ENCODE measurements at places on chromosomes 12 and 14. TPM values are rescaled to one million over a fixed set of nuclear protein-coding genes. Genes with fewer than 3 reads are reported as not detected.

DNA sequence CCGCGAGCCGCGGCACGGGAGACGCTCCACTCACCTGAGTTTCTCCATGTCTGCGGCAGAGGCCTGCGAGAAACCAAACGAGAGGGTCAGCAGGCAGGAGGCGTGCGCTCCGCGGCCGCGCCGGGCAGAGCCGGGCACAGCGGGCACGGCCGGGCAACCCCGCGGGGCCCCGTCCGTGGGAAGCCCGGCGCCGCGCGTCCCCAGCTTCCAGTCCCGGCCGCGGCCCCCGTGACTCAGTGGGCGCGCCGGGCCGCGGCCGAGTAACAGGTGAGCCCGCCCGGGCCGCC is 19.4 kb downstream of the BEGAIN start:
- DNase-seq: no peak

DNA sequence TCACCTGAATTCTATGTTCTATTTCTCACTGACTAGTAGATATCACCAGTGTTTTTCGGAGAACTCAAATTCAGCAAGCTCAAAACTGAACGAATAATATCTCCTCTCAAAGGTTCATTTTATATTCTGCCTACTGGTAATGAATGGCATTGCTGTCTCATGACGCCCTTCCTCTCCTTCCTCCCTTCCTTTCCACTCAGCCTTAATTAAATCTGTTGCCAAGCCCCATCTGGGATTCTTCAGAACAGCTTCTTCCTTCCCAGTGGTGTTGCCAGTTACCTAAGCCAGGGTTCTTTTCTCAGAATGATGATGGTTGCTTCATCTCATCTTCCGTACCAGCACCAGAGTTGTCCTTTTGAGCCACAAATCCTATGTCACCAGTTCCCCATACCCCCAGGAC is 143.2 kb downstream of the SYNE2 start:
- DNase-seq: no peak

- peak; percentile 14 for DNase-seq
These were observed 31.0 kb upstream of the NPFF start for GRCh38 chr12:53538209-53538689.

GRCh38 chr14:42729681-42730080 is 1123.0 kb downstream of the LRFN5 start:
- DNase-seq: no peak

PROX2 gene
- 2.3 TPM for polyA plus RNA-seq

- DNase-seq: no peak
These were observed 187.6 kb downstream of the ETNK1 start for GRCh38 chr12:22812531-22812930.

TCL1A gene
- 0.68 TPM for polyA plus RNA-seq

CLEC12A gene
- polyA plus RNA-seq: 0.93 TPM

DNA sequence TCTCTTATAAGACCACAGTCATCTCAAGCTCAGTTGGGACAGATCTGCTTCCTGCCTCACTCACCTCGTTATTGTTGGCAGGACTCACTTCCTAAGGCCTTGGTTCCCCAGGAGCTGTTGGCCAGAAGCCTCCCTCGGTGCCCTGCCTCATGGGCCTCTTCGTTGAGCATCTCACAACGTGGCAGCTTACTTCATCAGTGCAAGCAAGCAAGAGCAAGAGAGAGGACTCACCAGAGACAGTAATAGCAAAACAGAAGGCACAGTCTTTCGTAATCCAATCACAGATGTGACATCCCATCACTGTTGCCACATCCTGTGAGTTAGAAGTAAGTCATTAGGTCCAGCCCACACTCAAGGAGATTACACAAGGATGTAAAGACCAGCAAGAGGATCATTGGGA is 5.1 kb upstream of the NUMB start:
- no peak for DNase-seq

SLC25A47 gene
- polyA plus RNA-seq: 0.12 TPM

MUCL1 gene
- not detected for polyA plus RNA-seq

DNA sequence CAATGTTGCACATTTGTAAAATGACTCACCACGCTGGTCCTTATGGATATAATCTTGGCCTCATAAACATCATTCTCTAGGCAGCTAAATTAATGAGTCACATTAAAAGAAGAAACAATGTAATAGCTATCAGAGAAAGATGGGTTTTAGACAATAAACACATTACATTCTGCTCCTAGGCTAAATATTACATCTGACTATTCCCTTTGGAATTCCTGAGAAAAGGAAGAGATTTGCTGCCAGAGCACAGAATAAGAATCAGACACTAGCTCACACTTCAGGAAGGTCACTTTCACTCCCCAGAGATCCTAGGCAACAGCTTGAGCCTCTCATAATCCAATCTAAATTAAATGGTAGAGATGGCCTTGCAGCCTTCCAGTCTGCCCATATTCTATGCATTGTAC is 218.2 kb downstream of the PTPRO start:
- DNase-seq: no peak

- DNase-seq: no peak
These were observed 47.4 kb downstream of the STX2 start for GRCh38 chr12:130791629-130792028.

HCAR1 gene
- polyA plus RNA-seq: 0.23 TPM

PTPRO gene
- 1.5 TPM for polyA plus RNA-seq

DNA sequence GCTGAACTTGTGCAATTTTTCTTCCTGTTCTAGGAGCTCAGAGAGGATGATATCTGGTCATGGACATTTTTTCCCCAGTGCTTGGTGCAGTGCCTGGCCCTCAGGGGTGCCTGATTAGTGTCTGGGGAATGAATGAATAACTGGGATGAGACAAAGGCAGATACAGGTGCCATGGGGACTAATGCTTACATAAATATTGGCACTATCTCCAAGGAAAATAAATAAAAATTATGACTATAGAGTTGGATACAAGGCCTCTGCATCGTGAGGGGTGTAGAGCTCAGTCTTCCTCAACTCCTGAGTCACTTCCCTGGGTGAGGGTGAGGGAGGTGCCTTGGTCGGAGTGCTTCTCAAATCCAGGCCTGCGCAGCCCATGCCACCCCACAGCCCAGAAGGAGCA is 188.6 kb downstream of the KCNA5 start:
- no peak for DNase-seq

EPYC gene
- polyA plus RNA-seq: not detected

DNA sequence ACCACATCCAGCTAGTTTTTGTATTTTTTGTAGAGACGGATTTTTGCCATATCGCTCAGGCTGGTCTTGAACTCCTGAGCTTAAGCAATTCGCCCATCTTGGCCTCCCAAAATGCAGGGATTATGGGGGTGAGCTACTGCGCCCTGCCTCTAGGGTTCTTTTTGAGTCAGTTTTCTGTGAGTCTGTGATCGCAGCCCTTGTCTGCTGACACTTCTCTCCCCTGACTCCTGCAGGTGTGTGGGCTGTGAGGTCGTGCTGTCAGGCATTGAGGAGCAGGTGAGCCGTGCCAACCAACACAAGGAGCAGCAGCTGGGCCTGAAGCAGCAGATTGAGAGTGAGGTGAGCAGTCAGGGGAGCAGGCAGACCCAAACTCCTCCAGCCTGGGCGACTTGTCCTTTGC is 6.3 kb downstream of the COPS7A start:
- DNase-seq: no peak

DNA sequence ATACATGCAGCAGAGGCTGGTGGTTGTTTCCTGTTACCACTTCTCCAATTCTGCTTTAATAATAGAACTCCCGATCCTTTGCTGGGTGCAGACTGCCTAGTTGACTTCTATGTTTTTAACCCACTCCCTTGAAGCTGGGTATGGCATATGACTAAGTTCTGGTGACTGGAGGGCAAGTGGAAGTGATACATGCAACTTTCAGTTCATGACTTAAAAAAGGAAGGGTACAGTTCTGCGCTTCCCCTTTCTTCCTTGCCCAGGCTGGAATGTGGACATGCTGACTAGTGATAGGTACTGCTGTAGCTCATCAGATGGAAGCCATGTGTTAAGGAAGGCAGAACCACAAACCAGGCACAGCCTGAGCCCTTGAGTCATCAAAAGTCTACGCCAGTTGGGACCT is 2.4 kb upstream of the A2M start:
- DNase-seq: no peak

DNA sequence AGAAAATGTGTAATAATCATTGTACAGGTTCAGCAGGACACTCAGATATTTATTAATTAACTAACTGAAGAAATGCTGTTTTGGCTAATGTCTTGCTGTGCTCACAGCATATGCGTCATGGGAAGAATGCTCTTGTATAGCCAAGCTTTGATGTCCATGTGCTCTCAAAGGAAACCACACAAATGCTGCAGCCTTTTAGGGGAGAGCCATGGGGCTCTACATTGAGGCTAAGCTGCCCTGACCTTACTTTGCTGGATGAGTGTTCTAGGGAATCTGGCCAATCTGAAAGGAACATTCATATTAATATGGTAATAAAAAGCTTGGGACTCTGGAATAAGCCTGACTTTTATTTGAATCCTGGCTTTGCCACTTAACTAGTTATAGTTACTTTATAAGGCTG is 9.5 kb upstream of the CRADD start:
- DNase-seq: no peak

GRCh38 chr12:57740656-57741412 is 2.3 kb upstream of the AGAP2 start:
- DNase-seq: no peak

GRCh38 chr14:57008534-57008933 is 198.3 kb upstream of the OTX2 start:
- no peak for DNase-seq

DNA sequence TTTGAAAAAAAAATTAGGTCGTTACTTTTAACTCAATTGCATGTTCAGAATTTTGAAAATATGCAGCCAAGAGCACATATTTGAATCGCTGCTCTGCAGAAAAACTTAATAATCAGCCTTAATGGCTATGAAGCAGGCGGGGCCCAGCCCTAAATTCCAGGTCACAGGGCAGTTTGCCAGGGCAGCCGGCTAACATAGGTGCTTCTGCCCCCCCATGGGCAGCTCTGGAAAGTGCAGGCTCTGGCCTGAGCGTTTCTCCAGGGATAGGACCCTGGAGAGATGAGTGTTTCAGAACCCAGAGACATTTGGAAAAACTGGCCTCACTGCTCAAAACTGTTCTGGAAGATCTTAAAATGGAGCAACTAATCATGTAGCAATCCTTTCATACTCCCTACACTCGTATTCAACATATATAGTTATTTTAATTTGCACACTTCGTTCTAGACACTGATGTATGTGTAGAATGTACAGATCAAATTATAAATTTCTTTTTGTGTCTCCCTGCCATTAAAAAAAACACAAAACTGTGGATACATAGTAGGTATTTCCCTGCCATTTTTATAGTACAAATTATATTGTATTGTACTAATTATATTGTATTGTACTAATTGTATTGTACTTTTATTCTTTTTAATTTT is 26.0 kb upstream of the PTGR2 start:
- DNase-seq: peak; percentile 87

- no peak for DNase-seq
These were observed 13.7 kb downstream of the KRT72 start for GRCh38 chr12:52587563-52587962.

SRRM4 gene
- polyA plus RNA-seq: 0.46 TPM

DNA sequence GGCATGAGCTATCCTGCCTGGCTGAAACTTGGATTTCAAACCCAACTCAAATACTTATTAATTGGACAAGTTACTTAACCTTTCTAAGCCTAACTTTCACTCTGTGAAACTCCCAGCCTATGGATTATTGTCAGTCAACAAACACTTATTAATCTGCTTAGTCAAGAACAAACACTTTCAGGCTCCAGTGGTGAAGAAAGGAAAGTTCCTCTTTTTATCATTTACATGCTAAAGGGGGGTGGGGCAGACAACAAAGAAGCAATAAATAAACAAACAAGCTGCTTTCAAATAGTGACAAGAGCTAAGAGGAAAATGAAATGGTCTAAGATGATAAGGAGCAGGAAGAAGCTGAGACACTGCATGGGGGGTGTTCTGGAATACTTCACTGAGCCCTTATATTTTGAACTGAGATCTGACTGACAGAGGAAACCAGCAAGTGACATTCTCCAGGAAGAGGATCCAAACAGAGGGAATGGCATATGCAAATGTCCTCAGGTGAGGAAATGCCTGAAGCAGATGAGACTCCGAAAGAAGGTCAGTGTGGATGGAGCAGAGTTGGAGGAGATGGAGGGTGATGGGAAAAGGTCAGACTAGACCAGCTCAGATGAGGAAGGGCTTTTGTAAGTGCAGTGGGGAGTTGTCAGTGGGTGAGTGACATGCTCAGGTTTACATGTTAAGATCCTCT is 259.6 kb downstream of the ITPR2 start:
- no peak for DNase-seq

- no peak for DNase-seq
These were observed 411.7 kb upstream of the FLRT2 start for GRCh38 chr14:85118274-85118673.

DNA sequence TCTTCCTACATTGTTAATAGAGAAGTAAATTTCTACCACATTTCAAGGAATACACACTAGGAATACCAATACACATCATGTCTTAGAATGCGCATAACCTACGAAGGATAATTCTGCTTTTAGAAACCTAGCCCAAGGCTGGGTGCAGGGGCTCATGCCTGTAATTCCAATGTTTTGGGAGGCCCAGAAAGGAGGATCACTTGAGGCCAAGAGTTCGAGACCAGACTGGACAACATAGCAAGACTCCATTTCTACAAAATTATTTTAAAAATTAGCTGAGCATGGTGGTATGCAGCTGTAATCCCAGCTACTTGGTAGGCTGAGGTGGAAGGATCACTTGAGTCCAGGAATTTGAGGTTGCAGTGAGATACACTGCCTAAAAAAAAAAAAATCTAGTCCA is 206.9 kb downstream of the SOX5 start:
- DNase-seq: no peak

DNA sequence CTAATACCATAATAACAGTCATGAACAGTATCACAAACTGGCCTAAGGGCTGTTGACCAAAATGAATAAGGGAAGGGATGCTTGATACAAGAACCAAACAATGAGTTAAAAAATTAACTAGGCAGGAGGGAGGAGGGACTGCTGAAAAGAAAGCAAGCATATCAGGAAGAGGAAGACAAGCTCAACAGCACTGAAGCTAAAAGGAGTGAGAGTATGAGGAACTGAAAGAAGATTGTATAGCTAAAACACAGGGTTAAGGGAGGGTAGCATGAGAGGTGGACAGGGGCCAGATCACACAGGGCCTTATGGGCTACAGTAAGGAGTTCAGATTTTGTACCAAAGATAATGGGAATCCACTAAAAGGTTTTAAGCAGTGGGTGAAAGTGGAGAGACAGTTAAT is 34.1 kb downstream of the ITGA7 start:
- no peak for DNase-seq

DNA sequence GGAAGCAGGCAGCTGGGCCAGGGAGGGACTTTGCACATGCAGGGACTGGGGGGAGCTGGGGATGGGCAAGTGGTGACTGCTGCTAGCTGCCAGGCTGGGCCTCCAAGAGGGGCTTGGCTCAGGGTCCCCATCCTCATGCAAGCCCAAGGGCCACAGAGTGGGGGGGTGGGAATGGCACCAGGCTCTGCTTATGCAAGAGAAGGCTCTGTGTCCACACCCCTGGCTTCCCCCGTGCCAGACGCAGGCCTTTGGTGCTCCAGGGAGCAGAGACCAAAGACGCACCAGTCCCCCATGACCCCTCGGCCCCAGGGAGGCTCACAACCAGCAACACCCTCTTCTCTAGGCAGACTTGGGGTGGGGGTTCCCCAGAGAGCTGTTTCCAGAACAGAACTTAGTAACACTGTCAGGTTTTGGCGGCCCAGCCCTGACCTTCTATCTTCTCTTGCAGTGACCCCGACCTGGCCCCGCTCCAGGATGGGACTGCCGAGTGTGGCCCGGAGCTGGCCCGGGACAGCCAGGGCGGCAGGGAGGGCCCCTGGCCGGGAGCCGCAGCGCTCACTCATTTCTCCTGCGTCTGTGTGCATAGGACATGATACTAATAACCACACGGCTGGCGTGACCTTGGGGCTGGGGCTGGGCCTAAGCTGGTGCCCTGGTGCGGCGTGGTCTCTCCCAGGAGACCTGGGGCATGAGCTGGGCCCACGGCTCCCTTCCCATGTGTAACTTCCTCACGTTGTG is 14.3 kb downstream of the XRCC3 start:
- DNase-seq: no peak

Measured in right lung (tissue), 10 donors.